ENCODE measurements at places on chromosomes 7 and 10. TPM values are rescaled to one million over a fixed set of nuclear protein-coding genes. Genes with fewer than 3 reads are reported as not detected.

Gene MRC1
- not detected for total RNA-seq

Gene PLOD3
- total RNA-seq = 21.7 TPM

Gene ACTL6B
- not detected for total RNA-seq

Gene VTI1A
- 24.9 TPM for total RNA-seq

- H3K4me1 ChIP-seq = peaks cover 2% of the 10 kb centered on the region
- no peaks in the 10 kb centered on the region for H3K27me3 ChIP-seq
- no peak overlapping the region for H3K27ac ChIP-seq
- H3K4me3 ChIP-seq = no peak overlapping the region
- peak; percentile 38 for DNase-seq
These were observed 65.7 kb upstream of the ASAH2 start for GRCh38 chr10:50316695-50317648.

DNA sequence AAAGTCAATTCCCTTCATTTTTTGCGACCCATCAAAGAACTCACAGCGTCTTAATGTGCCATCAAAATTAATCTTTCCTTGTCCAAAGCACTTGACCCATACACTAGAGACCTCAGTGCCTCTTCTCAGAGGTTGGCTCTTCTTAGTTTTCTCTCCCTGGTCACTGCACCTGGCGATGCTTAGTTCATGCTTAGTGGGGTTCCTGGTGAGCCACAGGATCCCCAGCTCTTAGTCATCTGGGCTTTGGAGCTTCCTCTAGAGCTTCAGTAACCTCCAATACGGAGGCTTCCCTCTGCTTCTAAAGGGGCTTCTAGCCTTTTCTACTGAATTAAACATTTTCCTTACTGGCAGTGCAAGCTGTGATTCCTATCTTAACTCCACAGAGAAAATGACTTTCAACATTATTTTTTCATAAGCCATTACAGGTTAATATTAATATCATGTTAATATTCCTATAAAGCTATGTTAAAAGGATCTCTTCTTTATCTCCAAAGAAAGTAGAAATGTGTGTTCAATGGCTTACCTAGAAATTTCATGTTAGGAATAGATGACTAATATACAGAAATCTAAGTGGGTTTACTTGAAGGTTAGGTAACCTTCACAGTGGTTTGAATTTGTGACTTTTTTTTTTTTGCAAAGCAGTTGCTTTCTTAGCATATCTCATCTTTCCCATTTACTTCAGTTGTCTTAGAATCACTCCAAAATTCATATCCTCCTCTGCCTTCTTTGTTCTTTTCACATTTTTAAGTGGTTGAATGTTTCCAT, 295.2 kb downstream of the CAMK1D start:
- peaks cover 4% of the 10 kb centered on the region for H3K27me3 ChIP-seq
- no peak overlapping the region for H3K4me3 ChIP-seq
- H3K36me3 ChIP-seq = no peaks in the 10 kb centered on the region
- H3K4me1 ChIP-seq = no peaks in the 10 kb centered on the region
- DNase-seq = no peak

DNA sequence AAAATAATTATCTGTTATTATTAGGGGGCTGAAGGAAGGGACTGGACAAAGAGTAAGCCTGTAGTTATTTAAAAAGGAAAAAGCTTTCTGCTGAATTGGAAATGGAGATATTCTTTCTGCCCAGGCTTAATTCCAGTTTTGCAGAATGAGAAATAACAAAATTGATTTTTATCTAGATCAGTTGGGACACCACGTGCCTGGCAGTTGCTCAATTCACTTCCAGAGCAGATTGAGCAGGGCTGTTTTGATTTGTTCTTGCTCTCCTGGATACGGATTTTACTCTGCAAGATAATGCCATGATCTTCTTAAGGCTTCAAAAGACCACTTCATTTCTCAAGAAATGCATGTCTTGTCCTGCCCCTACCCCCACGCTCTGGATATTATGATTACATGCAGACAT, 524.3 kb downstream of the TCERG1L start:
- DNase-seq = no peak
- H3K27ac ChIP-seq = no peak overlapping the region
- H3K4me1 ChIP-seq = no peaks in the 10 kb centered on the region
- no peaks in the 10 kb centered on the region for H3K27me3 ChIP-seq
- no peaks in the 10 kb centered on the region for H3K36me3 ChIP-seq

DNA sequence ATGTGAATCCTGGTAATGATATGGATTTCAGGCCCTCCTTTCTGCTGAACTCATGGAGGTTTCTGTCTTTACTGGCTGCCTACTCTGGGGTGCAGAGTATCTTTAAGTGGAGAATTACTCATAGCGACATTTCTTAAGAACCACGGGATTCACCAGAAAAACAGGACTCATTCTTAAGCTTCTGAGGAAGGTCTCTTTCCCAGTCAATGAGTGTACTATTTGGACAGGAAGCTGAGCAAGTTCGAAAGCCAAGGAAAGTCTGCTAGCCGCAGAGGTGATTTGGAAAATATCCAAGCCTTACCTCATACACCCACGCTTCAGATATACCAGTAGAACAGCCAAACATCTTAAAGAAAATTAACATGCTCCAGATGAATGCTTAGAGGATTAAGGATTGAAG, 377.6 kb upstream of the MYO3A start:
- no peak overlapping the region for H3K4me3 ChIP-seq
- no peak overlapping the region for H3K27ac ChIP-seq
- H3K4me1 ChIP-seq = no peaks in the 10 kb centered on the region
- peak; percentile 0 for DNase-seq
- H3K27me3 ChIP-seq = no peaks in the 10 kb centered on the region

DNA sequence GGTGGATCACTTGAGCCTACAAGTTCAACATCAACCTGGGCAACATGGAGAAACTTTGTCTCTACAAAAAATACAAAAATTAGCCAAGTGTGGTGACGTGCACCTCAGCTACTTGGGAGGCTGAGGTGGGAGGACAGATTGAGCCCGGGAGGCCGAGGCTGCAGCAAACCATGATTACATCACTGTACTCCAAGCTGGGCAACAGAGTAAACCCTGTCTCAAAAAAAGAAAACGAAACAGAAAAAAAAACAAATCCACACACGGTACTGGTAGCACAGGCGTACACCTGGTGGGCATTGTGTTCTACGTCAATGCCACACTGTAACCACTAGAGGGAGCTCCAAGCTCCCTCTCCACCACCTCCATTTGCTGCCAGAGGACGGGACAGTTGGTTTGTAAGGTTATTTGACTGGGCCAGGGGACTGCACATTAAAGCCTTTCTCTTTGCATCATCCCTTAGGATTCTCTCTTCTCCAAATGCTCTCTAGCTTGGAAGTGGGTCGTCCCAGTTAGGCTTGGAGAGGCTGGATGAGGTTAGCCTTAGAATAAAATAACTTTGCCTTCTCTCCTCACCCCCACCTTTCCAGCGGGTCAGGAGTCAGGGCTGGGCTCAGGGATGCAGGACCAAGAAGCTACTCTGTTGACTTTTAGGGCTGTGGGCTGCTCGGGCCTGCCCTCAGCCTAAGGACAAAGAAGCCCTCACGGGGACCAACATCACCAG, 130.8 kb downstream of the SORBS1 start:
- no peak overlapping the region for H3K4me3 ChIP-seq
- H3K4me1 ChIP-seq = no peaks in the 10 kb centered on the region
- H3K36me3 ChIP-seq = no peaks in the 10 kb centered on the region
- peak; percentile 44 for DNase-seq

GRCh38 chr10:75607576-75607975, 176.2 kb downstream of the LRMDA start:
- H3K4me3 ChIP-seq = no peak overlapping the region
- H3K4me1 ChIP-seq = no peaks in the 10 kb centered on the region
- no peak overlapping the region for H3K27ac ChIP-seq
- H3K36me3 ChIP-seq = no peaks in the 10 kb centered on the region

DNA sequence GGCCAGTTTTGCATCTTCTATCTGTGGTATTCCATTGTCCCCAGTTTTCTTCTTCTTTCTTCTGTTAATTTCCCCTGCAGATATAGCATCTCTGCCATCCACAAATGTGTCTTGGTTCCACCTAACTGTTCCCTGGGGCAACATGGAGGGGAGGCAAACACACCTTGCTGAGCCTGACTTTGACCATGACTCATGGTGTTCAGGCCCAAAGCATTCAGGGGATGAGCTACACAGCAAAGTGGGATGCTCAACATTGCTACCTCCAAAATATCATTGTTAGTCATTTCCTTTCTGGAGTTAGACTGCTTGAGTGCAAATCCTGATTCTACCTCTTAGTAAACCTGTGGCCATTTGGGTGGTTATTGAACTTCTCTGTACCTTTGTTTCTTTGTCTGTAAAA, 542.7 kb downstream of the LRMDA start:
- H3K27me3 ChIP-seq = 0 out of 2 replicates have a peak, but pooled peaks cover 2% of the 10 kb centered on the region
- no peaks in the 10 kb centered on the region for H3K36me3 ChIP-seq
- no peak overlapping the region for H3K4me3 ChIP-seq
- no peak for DNase-seq
- no peaks in the 10 kb centered on the region for H3K4me1 ChIP-seq

GRCh38 chr7:150430465-150431085, 19.9 kb upstream of the GIMAP8 start:
- no peaks in the 10 kb centered on the region for H3K36me3 ChIP-seq
- peak overlapping the region; percentile 62 for H3K27ac ChIP-seq
- H3K27me3 ChIP-seq = no peaks in the 10 kb centered on the region
- no peak overlapping the region for H3K4me3 ChIP-seq
- H3K4me1 ChIP-seq = peaks cover 21% of the 10 kb centered on the region
- DNase-seq = peak; percentile 12

GRCh38 chr7:104642560-104642959, 314.2 kb downstream of the LHFPL3 start:
- no peaks in the 10 kb centered on the region for H3K36me3 ChIP-seq
- H3K4me1 ChIP-seq = no peaks in the 10 kb centered on the region
- DNase-seq = no peak
- no peak overlapping the region for H3K4me3 ChIP-seq

DNA sequence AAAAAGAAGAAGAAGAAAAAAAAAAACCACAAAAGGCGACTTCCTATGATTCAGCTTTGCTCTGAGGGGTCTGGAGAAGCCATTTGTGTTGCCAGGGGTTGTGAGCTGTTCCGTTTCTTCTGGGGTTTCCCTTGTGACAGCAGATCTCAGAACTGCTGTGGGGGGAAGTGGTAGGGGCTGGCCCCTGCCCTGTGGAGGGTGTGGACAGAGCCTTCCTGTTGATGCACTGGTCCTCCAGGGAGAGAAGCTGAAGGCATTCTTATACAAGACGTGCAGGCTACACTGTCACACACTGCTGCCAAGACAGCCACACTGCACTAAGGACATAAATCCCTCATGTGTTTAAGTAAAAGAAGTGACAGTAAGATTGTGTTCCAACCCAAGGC, 17.3 kb upstream of the CSGALNACT2 start:
- no peaks in the 10 kb centered on the region for H3K4me1 ChIP-seq
- DNase-seq = peak; percentile 8
- H3K36me3 ChIP-seq = no peaks in the 10 kb centered on the region
- no peak overlapping the region for H3K4me3 ChIP-seq

DNA sequence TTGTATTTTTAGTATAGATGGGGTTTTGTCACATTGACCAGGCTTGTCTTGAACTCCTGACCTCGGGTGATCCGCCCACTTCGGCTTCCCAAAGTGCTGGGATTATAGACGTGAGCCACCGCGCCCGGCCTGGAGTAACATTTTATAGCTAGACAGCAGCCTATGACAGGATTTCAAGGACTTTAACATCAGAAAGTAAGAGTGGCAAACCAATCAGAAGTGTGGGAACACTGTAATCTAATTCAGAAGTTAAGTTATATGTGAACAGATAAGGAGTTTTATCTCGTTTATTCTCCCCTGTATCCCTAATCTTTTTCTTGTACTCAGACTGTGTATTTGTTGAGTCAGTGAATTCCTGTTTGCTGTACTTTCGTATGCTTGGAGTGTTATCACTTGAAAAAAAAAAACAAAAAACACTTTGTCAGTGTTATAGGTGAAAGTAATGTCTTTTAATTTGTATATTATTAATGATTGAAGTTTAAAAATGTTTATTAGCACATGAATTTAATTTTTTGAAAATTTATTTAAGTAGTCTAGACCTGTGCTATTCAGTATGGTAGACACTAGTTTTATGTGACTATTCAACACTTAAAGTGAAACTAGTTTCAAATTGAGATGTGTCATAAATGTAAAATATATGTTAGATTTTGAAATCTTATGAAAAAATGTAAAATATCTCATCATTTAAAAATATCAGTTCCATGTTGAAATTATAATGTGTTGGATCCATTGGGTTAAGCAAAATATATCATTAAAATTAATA, 38.6 kb downstream of the RSBN1L start:
- no peak for DNase-seq
- H3K27ac ChIP-seq = no peak overlapping the region
- peaks cover 6% of the 10 kb centered on the region for H3K4me1 ChIP-seq
- no peak overlapping the region for H3K4me3 ChIP-seq

DNA sequence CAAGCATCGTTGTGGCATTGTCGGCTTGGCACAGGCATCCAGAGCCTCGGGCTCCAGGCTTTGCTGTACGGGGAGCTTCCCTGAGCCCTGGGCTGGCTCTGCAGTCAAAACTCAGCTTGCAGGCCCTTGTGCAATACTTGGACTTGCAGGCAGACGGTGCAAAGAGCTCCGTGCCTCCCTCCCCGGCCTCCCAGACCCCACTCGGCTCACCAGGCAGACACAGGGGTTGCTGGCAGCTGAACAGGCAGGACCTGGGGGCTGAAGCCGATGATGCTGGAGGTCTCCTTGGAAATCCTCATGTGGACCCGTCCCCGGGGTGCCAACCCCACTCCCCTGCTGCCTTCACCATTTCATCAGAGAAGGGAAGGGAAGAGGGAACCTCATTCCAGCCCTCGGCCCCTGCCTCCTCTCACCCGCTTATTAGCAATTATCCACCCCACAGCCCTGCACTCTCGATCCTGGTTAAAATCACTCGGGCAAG, 59.6 kb upstream of the GNA12 start:
- H3K36me3 ChIP-seq = no peaks in the 10 kb centered on the region
- DNase-seq = no peak
- H3K4me3 ChIP-seq = no peak overlapping the region
- peaks cover 1% of the 10 kb centered on the region for H3K27me3 ChIP-seq
- H3K4me1 ChIP-seq = no peaks in the 10 kb centered on the region

DNA sequence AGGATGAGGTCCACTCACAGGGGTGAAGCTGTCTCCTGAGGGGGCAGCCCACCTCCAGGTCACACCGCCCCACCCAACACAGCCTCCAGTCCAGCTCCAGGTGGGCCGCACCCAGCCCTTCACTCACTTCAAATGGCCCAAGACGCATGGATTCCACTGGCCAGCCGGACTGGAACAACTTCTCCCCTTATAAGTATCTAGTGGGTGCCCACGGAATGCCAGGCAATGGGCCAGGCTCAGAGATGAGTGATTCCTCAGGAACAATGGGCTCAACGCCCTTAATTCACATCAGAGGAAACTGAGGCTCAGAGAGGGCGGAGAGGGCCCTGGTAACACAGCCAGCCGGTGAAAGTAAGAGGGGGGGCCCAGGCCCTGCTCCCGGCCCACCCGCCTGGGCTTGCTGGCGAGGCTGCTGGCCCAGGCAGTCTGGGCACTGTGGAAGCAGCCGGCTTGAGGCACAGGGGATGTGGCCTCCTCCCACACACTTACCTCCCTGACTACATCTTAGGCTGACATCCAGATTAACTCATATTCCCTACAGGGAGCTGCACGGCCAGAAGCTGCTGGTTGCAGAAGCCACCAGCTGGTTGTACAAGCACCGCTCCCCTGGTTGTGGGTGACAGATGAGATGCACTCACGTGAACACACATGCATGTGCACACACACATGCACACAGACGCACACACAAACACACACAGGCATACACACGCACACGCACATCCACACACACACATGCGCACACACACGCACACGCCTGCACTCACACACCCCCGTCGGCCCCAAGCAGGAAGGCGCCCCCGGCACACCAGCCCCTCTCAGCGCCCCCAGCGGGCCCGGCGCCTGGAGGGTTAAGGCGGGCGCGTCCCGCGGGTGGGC, 1.0 kb upstream of the FAM20C start:
- peak; percentile 92 for DNase-seq
- no peaks in the 10 kb centered on the region for H3K27me3 ChIP-seq
- peak overlapping the region; percentile 78 for H3K4me3 ChIP-seq

All from IMR-90 (cell line).